ENCODE measurements at places on chromosomes 11 and 22. TPM values are rescaled to one million over a fixed set of nuclear protein-coding genes. Genes with fewer than 3 reads are reported as not detected.

DUSP8 gene
- total RNA-seq = 0.50 TPM

SHISAL1 gene
- not detected for total RNA-seq

MYOD1 gene
- total RNA-seq = not detected

KCNQ1 gene
- total RNA-seq = 9.2 TPM

CDKN1C gene
- total RNA-seq = 0.44 TPM

OR51B5 gene
- total RNA-seq = not detected

MUC6 gene
- total RNA-seq = not detected

OR51I2 gene
- not detected for total RNA-seq

CASP12 gene
- not detected for total RNA-seq

P2RX6 gene
- total RNA-seq = 0.42 TPM

LRRC4C gene
- total RNA-seq = not detected

CLDN5 gene
- not detected for total RNA-seq

CATSPER1 gene
- 0.54 TPM for total RNA-seq

RASSF10 gene
- total RNA-seq = not detected

ATG13 gene
- total RNA-seq = 64.0 TPM

GRIA4 gene
- total RNA-seq = not detected

ACR gene
- total RNA-seq = not detected

MYRF gene
- 2.1 TPM for total RNA-seq

THY1 gene
- total RNA-seq = 0.30 TPM
